ENCODE measurements at places on chromosomes 12 and 14.

- no peak for DNase-seq
These were observed 194.0 kb downstream of the ZFP36L1 start for GRCh38 chr14:68598621-68599447.

GRCh38 chr12:124386661-124387527, 92.0 kb downstream of the RFLNA start:
- DNase-seq = no peak

DNA sequence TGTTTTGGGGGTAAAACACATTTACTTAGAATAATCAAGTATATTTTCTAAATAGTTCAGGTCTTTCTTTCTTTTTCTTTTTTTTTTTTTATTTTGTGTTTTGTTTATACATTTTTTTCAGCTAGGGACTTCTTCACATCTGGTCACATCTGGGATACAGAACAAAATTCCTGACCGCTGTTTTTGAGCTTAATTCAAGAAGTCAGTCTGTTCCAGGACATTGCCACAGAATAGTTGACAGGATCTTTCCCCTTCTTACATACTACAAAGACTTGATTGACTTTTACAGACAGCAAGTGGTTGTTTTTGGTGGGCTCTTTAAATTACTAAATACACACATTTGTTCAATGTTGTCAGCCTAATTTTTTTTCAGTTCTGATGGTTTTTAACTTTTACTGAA, 41.8 kb upstream of the DCN start:
- no peak for DNase-seq

DNA sequence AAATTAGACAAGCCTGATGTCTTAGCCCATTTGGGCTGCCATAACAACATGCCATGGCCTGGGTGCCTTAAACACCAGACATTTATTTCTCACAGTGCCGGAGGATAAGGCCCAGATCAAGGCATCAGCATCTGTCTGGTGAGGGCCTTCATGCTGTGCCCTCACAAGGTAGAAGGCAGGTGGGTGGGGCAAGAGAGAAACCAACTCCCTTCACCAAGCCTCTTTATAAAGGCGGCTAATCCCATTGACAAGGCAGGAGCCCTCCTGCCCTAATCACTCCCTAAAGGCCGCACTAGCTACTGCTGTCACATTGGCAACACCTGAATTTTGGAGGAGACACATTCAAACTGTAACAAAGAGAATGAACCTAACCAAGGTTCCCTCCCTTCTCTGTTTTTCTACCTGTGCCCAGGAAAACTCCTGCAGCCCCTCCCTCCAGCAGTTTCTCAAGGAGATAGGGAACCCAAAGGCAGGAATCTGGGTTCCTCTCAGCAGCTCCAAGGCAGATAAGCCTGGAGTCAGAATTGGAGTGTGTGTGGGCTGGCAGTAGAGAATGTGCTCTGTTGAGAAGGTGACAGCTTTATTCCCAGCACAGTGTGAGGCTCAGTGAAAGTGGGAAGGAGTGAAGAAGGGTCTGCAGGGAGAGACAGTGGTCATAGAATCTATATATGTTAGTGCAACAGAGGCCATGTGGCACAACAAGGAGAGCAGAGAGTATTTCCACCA, 21.7 kb upstream of the GPATCH2L start:
- no peak for DNase-seq

- no peak for DNase-seq
These were observed 766.4 kb upstream of the TMEM132C start for GRCh38 chr12:127500512-127501035.

- no peak for DNase-seq
These were observed 17.8 kb upstream of the GAS2L3 start for GRCh38 chr12:100555722-100556121.

- DNase-seq = no peak
These were observed 92.2 kb downstream of the FLRT2 start for GRCh38 chr14:85622106-85622505.

GRCh38 chr12:124049451-124050094, 76.6 kb downstream of the ZNF664 start:
- no peak for DNase-seq

DNA sequence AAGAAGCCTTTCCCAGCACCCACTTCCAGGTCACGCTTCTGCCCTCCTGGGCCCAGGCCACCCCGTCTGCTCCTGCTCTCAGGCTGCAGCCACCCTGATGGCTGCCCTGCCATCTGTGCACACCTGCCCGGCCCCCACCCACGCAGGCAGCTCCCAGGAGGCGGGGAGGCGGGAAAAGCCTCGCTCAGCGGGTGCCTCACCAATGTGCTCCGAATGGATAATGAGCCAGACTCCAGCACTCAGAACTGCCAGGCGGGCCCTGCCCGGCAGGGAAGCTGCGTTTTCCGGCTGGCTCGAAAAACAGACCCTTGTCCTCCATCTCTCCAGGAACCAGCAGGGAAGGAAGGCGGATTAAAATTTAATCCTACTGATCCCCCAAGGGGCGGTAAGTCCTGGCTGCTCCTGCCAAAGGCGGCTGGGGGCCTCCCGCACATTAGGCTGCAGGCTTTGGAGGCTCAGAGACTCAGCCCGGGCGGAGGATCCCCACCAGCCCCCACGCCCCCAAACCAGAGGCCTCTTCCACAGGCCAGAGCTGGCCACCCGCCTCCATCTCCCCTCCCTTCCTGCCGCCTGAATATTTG, 104.0 kb downstream of the NCOR2 start:
- DNase-seq = no peak

DNA sequence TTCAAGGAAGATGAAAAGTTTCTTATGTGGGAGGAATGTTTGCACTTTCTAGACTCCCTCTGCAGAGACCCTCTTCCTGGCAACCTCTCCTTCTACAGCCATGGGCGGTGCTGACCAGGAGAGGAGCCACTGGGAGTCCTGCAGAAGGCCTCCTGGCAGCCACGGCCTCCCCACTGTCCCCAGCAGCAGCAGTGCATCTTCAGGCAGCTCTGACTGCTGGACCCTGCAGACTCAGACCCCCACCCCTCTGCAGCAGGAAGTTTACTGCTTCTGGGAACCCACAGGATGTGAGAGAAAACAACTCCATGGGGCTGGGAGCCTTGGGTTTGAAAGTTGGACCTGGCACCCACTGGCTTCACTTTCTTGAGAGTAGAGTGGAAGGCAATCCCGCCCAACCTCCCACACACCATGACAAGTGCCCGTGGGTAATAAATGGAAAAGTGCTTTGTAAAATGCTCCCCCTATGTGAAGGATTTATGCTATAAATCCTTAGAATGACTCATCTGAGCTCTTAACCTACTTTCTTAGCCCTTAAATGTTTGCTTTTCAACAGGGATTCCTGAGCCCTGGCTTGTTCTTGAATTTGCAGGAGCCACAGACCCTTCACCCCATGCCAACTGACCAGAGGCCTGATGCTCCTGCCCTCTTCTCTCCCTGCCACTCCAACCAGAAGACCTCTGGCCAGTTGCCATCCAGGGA, 37.5 kb upstream of the DDX11 start:
- DNase-seq = no peak

- DNase-seq = no peak
These were observed 10.2 kb downstream of the GNG2 start for GRCh38 chr14:51870606-51871005.

- no peak for DNase-seq
These were observed 371.1 kb downstream of the SEC23A start for GRCh38 chr14:38731962-38732361.

GRCh38 chr14:51248016-51248987, 8.3 kb downstream of the TMX1 start:
- no peak for DNase-seq

DNA sequence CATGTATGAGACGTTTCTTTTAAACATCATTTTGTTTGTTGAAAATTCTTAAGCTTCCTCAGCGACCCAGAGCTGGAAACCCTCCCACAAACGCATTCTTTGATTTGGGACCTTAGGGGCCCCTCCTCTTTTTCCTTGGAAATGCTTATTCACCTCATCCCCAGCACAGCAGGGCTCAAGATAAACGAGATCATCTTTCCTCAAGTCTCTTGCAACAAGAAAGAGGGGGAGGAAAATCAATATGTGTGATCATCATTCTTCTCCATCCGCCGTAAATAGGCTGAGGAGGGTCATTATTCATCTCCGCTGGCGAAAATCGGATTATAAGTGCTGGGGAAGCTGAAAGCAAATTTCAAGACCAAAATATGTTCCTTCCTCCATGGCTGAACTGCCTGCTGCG, 1415.2 kb downstream of the AACS start:
- no peak for DNase-seq

- no peak for DNase-seq
These were observed 2.3 kb downstream of the EVL start for GRCh38 chr14:100067481-100067880.

DNA sequence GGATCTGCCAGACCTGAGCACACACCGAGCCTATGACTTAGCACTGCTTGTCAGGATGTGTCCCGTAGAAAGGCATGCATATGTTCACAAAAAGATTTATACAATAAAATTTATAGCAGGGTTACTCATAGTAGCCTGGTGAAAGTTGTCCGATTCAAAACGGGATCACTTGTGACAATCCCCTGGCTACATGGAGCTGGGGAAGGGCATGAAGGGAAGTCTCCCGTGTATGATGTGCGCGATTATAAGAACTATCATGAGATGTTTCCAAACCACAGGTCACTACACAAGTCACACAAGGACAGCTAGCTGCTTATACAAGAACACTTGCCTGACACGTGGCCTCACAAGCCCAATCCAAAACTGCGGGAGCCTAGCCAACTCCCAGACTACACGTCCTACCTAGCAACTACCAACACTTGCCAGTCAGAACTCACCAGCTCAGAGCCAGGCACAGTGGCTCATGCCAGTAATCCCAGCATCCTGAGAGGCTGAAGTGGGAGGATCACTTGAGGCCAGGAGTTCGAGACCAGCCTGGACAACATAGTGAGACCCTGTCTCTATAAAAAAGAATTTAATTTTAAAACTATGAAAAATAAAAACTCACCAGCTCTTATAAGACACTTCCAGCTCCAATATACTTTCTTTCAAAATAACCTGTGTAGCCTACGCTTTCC, 7.5 kb upstream of the CDCA4 start:
- no peak for DNase-seq

- no peak for DNase-seq
These were observed 8.7 kb upstream of the SMCO2 start for GRCh38 chr12:27437839-27438238.

DNA sequence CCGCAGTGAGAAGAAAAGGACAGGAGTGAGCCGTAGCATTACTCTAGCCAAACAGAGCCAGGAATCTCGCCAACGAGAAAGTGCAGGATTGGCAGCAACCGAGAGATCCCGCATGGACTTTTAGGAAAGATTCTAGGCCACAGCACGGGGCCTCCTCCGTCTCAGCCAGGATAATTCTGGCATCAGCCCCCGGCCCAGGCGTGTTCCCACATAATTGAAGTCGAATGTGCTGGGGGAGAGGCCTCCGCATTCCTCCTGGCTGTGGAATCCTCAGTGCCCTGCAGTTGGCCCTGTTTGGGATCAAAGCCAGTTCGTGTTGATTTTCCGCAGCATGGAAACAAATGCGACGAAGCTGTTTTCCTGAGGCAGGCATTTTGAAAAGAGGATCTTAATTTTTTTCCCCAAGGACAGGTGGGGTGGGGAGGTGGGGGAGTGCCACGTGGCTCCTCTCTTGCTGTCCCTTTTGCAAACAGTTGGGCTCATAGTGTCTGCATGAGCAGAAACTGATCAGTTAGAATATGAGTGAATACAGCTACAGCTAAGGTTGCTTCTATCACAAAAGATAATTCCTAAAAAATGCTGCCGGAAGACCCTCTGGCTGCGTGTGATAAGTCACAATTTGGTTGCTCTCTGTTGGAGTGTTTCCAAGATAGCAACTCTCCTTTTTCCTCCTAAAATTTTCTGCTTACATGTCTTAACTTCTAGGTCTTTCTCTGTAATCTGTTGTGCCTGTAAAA, 37.3 kb upstream of the ATXN2 start:
- no peak for DNase-seq

GRCh38 chr12:76470028-76470939, 89.3 kb downstream of the OSBPL8 start:
- no peak for DNase-seq

- DNase-seq = no peak
These were observed 28.4 kb upstream of the FBRSL1 start for GRCh38 chr12:132461526-132461925.
